Left hindlimb (tissue), 1 donor: ENCODE measurements at places on chromosomes 1 and 21.
A peak's percentile ranks its signal among the peaks of the same experiment; 100 is the strongest.

- DNase-seq: no peak
Observed at GRCh38 chr1:209219791-209220524, 363.6 kb upstream of the CAMK1G start.

DNA sequence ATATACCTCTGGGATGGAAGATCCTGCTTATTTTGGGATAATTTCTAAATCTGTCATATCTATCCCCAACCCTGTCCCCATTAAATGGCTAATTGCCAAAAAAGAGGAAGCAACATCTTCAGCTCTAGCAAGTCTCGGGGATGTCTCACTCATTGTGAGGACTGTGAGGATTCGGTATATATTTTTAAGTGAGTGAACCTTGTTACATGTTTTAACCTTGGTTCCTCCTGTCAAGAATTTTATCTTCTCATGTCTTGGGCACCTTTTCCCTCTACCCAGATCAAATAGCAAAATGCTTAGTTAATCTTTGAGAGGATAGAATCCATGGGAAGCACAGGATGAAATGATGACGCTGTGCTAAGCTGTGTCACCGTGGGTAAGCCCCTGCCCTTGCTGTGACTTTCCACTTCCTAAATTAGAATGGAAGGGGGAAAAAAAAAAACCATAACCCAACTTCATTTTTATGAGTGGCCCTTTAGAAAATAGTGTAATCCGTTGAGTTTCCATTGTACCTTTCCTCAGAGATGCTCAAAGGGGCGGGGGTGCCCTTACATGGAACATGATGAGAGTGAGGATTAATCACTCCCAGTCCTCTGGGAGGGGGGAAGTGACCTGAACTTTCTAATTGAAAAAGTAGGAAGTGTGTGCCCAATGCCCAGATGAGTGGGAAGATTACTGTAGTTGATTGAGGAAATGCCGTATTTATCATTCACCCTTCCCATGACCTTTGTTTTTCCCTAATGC, 7.6 kb downstream of the ATP1A1 start:
- no peak for DNase-seq

- no peak for DNase-seq
Observed at GRCh38 chr1:232880354-232880753, 70.1 kb upstream of the NTPCR start.

DNA sequence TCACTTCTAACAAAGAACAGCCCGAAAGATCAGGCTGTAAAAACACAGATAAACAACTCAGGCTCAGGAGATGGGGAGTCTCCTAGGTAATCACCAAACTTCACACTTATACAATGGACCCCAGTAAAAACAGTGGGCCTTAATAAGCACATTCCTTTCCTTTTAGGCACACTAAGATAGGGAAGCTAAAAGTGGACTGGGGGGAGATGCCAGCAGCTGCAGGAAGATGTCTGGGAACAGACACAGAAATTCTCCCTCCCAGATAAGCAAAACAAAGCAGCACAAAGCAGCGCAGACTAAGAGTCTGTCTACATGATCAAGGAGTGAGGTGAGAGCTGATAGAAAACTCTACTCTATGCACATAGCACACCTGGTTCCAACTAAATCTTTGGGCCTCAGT, 29.0 kb upstream of the CTBS start:
- no peak for DNase-seq

DNA sequence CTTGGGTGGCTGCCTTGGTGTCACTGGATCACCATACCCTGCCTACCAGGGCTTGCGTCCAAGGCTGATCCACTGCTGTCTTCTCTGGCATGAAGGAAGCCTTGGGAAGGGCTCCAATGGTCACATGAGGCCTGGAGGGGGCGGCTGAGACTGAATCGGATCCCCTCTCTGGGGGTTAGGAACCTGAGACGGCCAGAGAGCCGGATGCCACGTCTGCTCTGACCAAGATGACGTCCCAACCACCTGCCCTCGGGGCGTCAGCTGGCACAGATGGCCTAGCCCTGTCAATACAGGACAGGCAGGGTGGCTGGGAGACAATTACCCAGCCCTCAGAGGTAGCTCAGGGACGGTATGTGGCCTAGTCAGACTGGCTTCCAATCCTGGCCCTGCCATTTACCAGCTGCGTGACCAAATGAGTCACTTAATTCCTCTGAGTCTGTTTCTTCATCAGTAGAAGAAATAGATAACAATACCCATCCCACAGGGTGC, 5.4 kb downstream of the TRIM62 start:
- DNase-seq: peak; percentile 76

DNA sequence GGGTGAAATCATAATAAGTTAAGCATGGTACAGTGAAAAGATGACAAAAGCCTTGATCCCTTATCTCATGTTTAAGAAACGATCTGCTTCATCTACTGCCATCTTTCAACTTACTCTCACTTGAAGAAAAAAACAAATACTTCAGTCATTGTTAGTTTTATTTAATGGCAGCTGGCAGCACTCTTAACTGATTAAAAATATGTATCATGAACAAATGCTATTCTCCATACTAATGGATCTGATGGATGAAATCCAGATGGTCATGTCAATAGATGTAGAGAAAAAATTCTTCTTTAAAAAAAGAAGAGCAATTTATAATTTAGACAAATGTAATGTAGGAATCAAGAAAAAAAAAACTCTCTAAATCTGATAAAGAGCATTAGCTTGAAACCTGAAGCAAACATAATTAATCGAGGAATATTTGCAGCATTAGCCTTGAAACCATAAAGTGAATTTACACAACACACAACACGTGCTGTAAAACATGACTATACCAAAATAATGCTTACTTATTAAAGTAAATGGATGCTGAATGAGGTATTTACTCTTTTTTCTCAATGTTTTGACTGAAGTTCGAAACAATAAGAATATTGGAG, 579.0 kb upstream of the ADAMTS5 start:
- no peak for DNase-seq

DNA sequence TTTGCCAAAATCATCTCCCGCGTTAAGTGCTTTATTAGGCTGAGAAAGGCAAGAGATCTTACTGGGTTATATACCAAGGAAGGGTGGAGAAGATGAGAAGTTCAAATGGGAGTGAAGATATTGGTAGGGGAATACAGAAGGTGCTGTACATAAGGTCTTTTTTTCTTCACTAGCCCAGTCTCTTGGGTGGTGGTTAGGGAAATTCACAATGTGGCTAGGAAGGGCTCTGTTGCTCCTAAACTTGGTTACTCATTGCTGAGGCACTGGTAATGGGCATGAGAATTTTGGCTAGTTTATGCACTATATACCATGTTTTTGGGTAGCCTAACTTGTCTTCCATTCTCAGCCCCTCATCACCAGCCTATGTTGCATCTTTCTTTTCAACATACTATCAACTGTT, 50.6 kb downstream of the LHX4 start:
- no peak for DNase-seq

GRCh38 chr1:228101994-228102790, 933 bp downstream of the C1orf35 start:
- peak; percentile 46 for DNase-seq

DNA sequence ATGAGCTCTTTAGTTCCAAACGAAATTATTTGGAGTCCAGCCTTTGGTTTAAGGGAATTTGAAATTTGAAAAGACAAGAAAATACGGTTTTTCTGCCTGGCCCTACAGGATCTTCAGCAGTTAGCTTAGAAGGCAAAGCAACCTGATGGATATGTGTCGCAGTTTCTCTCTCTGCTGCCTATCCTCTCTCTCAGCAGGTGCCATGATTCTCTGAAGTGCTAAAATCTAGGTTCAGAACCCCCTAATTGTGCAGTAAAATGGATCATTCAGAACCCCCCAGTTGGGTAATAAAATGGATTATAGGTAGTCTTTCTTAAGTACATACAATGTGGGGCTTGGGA, 446 bp upstream of the DEPDC1 start:
- DNase-seq: no peak

DNA sequence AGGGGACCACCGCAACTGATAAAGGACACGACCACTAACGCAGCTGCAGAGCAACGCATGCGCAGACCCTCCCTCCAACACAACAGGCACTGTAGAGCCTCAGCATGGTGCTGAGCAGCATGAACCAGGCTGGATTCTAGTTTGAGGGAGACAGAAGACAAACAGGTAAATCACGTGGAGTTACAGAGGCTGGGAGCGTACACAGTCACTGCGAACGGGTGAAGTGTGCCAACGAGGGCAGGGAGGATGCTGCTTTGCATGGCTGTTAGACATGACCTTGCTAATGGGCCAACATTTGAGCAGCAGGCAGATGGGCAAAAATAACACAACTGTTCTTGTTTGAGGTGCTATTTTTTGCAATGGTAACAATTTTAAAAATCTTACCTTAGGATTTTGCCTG, 55.2 kb upstream of the NADK start:
- no peak for DNase-seq

DNA sequence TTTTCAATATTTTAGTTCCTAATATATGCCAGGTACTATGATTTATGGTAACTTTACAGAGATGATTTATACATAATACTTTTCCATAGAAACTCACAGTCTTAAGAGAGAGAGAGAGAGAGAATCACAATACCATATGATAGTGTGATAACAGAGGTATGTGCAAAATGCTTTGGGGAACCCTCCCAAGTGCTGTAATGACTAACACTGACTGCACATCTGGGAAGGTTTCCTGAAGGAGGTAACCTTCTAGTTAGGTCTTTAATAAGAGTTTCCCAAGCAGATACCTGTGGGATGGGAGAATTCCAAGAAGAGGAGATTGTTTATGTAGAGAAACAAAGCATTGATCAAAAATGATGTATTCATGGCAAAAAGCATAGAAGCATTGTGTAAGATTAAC, 34.6 kb upstream of the PIGC start:
- DNase-seq: no peak

DNA sequence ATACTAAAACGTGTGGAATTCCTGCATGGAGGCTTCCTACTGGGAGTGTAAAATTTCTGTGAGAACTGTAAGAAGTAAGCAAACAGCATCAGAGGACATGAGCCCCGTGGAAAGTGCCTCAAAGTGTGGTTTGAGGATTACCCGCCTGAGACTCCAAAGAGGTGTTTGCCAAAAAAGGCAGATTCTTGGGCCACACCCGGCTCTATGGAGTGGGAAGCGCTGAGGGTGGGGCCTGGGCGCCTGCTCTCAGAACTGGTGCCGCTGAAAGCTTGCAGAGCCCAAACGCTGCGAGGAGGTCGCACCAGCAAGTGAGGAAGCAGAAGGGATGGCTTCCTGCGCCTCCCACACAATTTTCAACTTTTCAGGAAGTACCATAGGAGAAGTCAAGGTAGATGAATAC, 43.0 kb upstream of the PSEN2 start:
- peak; percentile 79 for DNase-seq

- DNase-seq: no peak
Observed at GRCh38 chr1:110135246-110135645, 15.0 kb upstream of the SLC6A17 start.

DNA sequence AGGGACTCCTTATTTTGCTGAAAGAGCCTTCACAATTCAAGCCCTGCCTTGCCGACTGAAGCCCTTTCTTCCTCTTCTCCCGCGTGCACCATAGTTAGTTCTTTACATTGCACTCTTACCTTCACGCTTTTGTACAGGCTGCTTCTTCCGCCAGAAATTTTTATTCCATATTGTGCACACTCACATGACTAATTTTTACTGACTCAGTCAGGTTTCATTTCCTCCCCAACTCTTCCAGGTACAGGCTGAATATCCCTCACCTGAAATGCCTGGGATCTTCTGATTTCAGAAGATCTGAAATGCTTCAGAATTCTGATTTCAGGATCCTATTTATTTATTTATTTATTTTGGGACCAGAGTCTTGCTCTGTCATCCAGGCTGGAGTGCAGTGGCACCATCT, 172.8 kb downstream of the ZNF281 start:
- DNase-seq: no peak

DNA sequence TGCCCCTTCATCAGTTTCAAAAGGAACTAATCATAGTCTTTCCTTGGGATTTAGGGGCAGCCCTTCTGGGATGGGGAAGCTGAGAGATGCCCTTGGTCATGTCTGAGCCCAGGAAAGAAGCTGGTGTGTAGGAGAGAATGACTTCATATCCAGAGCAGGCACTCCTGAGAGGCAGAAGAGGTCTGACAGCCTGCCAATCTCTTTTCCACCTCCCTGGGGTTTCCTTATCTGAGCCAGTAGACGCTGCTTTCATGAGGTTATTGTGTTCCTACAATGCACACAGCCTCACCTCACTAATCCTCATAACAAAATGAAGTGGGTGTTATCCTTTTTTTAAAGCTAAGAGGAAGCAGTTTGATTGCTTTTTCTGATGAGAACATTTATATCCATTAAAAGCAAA, 14.1 kb downstream of the ROR1 start:
- no peak for DNase-seq

- no peak for DNase-seq
Observed at GRCh38 chr21:28975397-28975796, 17.3 kb downstream of the LTN1 start.
